Activated CD4-positive, alpha-beta T cell treated with anti-CD3 and anti-CD28 coated beads for 36 hours (primary cell): ENCODE measurements at places on chromosomes 6 and 20.
A peak's percentile ranks its signal among the peaks of the same experiment; 100 is the strongest.

- no peak overlapping the region for H3K4me3 ChIP-seq
- no peak overlapping the region for H3K27ac ChIP-seq
- no peaks in the 10 kb centered on the region for H3K4me1 ChIP-seq
- no peaks in the 10 kb centered on the region for H3K36me3 ChIP-seq
- no peaks in the 10 kb centered on the region for H3K27me3 ChIP-seq
These were observed 167.4 kb downstream of the COL21A1 start for GRCh38 chr6:56079751-56080540.

- H3K36me3 ChIP-seq, result peaks cover 26% of the 10 kb centered on the region
- H3K4me3 ChIP-seq, result no peak overlapping the region
- H3K27me3 ChIP-seq, result no peaks in the 10 kb centered on the region
These were observed 33.0 kb downstream of the SAMD3 start for GRCh38 chr6:130189531-130190397.

DNA sequence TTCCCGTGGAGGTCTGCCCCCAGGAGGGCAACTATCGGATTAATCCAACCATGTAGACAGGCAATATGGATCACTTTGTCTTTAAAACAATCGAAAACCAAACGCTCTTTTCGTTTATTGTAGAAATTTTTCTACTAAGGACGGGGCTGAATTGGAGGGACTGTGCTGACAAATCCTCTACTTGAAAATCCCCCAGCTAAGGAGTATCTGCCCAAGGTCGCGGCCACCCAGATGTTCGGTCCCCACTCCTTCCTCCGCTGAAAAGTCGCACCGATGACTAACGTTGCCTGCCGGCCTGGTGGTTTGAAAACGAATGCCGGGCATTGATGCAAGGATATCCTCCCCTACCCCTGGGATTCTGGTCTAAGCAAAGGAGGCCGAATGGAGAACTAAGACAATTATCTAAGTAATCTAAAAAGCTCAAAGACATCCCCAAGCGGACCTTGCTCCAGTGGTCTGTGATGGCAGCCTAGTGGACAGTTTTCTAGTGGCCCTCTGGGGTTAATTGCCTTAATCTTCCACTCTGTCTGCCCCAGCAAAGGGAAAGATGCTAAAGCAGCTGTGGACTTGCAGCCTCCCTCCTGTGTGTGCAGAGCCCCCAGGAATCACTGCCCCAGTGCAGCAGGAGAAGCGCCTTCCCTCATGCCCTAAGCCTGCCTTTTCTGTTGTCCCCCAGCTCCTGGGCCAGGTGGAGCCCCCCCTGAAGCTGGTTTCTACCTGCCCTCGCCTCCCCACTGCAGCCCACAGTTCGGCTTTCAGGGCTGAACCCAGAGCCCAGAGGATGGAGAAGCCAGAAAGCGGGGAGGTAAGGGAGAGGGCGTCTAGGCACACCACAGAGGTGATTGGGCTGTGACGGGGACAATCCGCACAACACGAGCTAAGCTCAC lies 3.6 kb upstream of the FOXC1 start:
- H3K27ac ChIP-seq, result no peak overlapping the region
- peak; percentile 34 for DNase-seq
- H3K4me3 ChIP-seq, result no peak overlapping the region
- peaks cover 64% of the 10 kb centered on the region for H3K27me3 ChIP-seq
- peaks cover 34% of the 10 kb centered on the region for H3K4me1 ChIP-seq
- H3K36me3 ChIP-seq, result no peaks in the 10 kb centered on the region

DNA sequence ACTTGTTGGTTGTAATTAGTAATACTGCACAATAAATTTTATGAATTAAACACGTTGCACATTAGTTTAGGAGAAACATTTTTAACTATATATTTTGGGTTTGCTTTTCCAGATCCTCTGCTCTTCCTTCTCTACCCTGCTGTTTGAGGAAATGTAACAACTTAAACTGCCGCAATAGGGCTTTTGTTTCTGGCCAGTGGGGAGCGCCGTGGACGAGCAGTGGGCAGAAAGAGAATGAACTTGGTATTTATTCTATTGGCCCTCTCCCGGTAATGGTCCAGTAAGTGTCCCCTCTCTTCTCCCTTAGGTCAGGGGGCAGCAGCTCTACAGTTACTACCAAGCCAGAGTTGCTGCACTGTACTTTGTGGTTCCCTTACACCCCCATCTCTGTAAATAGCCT lies 35.2 kb upstream of the EPHA7 start:
- no peaks in the 10 kb centered on the region for H3K36me3 ChIP-seq
- no peak overlapping the region for H3K27ac ChIP-seq

GRCh38 chr6:159916752-159917151 lies 26.0 kb downstream of the MAS1 start:
- DNase-seq, result no peak
- peaks cover 12% of the 10 kb centered on the region for H3K27me3 ChIP-seq
- H3K36me3 ChIP-seq, result no peaks in the 10 kb centered on the region
- H3K4me3 ChIP-seq, result no peak overlapping the region
- peaks cover 7% of the 10 kb centered on the region for H3K4me1 ChIP-seq

- no peaks in the 10 kb centered on the region for H3K27me3 ChIP-seq
- no peak for DNase-seq
- H3K4me3 ChIP-seq, result no peak overlapping the region
- no peak overlapping the region for H3K27ac ChIP-seq
- H3K4me1 ChIP-seq, result peaks cover 2% of the 10 kb centered on the region
These were observed 362.1 kb upstream of the AGPAT4 start for GRCh38 chr6:161635975-161636374.

DNA sequence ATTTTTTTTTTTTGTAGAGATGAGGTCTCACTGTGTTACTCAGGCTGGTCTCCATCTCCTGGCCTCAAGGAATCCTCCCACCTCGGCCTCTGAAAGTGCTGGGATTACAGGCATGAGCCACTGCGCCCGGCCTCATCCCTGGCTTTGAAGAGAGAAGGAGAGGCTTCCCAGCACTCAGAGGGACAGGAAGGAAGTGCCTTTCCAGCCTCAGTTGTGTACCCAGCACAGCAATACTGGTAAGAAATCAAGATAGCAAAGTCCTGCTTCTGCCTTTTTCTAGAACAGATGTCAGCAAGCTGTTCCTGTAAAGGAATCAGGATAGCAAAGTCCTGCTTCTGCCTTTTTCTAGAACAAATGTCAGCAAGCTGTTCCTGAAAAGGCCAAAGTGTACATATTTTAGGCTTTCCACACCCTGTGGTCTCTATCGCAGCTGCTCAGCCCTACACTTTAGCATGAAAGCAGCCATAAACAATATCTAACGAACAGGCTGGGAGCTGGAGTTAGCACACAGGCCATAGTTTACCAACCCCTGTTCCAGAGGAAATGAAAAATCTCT lies 6.3 kb upstream of the PLTP start:
- no peak overlapping the region for H3K27ac ChIP-seq
- no peaks in the 10 kb centered on the region for H3K36me3 ChIP-seq
- no peak overlapping the region for H3K4me3 ChIP-seq
- DNase-seq, result no peak
- H3K4me1 ChIP-seq, result peaks cover 4% of the 10 kb centered on the region

GRCh38 chr20:56928007-56928406 lies 298.9 kb downstream of the TFAP2C start:
- H3K4me1 ChIP-seq, result peaks cover 7% of the 10 kb centered on the region
- DNase-seq, result no peak
- H3K4me3 ChIP-seq, result no peak overlapping the region
- H3K27me3 ChIP-seq, result peaks cover 60% of the 10 kb centered on the region
- H3K36me3 ChIP-seq, result no peaks in the 10 kb centered on the region
- no peak overlapping the region for H3K27ac ChIP-seq

DNA sequence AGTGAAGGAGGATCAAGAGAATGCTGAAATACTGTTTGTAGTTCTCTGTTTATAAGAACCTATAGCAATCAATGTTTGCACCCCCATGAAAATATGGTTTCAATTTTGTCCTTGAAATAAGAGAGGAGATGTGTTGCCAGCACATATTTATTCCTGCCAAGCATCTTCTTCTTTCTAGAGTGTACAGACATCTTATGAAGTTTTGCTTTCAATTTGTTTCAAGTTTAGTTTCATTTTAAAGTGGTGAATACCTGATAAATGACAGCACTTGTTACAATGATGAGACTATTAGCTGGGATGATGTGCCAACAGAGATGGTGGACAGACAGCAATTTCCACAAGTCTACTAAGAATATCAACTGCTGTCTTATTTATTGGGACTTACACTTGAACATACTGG lies 39.2 kb upstream of the CENPW start:
- peaks cover 2% of the 10 kb centered on the region for H3K27me3 ChIP-seq
- H3K4me1 ChIP-seq, result peaks cover 7% of the 10 kb centered on the region
- no peaks in the 10 kb centered on the region for H3K36me3 ChIP-seq
- no peak for DNase-seq

DNA sequence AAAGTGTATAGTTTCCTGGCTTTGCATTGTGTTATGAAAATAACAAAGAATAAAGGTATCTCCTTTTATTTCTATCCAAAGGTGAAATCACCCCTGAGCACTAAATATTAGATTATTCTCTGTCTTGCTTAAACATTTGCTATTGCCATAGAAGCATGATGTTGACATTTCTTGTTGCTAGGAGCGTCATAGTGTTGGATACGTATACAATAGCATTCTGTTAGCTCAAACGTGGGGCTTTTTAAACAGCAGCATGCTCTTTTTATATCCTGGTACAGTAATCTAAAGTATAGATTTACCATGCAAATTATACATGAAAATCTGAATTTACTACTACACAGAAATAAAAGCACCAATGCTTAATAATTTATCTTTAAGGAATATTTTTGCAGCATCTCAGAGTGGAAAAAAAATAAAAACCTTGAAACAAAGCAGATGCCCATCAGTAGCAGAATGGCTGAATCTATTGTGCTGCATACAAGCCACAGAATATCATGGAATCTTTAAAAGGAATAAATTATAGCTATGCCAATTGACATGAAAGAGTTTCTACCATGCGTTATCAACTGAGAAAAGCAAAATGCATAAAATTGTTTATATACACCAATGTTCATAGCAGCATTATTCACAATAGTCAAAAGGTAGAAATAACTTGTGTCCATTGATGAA lies 9.6 kb upstream of the HSF2 start:
- DNase-seq, result no peak
- H3K4me3 ChIP-seq, result no peak overlapping the region
- H3K27me3 ChIP-seq, result peaks cover 10% of the 10 kb centered on the region

- H3K36me3 ChIP-seq, result peaks cover 58% of the 10 kb centered on the region
- peak; percentile 71 for DNase-seq
- peaks cover 87% of the 10 kb centered on the region for H3K4me1 ChIP-seq
- peak overlapping the region; percentile 83 for H3K27ac ChIP-seq
These were observed 10.9 kb downstream of the ZNF217 start for GRCh38 chr20:53582574-53583351.

DNA sequence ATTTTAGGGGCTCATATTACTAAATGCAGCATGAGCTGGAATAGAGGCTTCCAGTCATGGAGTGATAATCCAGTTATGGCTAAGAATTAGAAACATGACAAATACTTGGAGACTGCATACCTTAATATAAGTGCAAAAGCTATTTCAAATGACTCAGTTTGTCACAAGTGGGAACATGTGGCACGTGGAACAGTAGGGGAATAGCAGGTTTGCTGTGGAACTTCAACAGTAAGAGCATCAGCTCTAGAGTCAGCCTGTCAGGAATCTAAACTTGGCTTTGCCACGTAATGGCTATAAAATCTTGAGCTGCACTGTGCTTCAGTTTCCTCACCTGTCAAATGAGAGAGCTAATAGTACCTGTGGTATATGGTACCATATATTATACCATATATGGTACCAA lies 62.1 kb downstream of the HTR1B start:
- no peak overlapping the region for H3K4me3 ChIP-seq
- no peak overlapping the region for H3K27ac ChIP-seq
- H3K36me3 ChIP-seq, result no peaks in the 10 kb centered on the region

GRCh38 chr6:75852721-75853120 lies 103.7 kb downstream of the MYO6 start:
- peaks cover 15% of the 10 kb centered on the region for H3K27me3 ChIP-seq
- H3K27ac ChIP-seq, result no peak overlapping the region
- no peaks in the 10 kb centered on the region for H3K36me3 ChIP-seq
- H3K4me1 ChIP-seq, result no peaks in the 10 kb centered on the region

DNA sequence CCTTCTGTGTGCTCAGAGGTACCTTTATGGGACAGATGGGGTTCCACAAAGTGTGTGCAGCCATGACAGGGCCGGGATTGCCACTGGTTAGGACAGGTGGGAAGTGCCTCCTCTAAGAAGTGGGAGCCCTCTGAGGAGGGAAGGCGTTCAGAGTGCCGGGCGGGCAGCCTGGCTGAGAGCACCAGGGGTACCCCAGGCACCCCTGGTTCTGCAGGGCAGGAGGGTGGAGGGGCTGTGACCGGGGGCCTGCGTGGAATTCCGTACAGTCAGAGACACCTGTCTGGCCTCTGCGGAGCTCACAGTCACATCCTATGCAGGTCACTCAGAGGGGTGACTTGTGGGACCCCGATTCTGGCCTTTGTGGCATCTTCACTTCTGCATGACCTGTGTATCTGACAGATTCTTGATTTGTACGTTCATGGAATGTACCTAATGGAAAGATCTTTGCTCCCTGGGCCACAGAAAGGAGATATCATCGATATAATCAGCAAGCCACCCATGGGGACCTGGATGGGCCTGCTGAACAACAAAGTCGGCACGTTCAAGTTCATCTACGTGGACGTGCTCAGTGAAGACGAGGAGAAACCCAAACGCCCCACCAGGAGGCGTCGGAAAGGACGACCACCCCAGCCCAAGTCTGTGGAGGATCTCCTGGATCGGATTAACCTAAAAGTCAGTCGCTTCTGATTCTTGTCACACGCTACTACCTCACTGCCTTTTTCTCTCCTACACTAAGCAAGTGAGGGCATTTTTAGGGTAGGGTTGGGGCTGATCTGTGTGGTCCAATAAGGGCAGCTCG lies 190.9 kb downstream of the SASH1 start:
- peaks cover 3% of the 10 kb centered on the region for H3K4me1 ChIP-seq
- H3K4me3 ChIP-seq, result no peak overlapping the region
- H3K27ac ChIP-seq, result no peak overlapping the region
- no peaks in the 10 kb centered on the region for H3K36me3 ChIP-seq
- no peak for DNase-seq

- peaks cover 33% of the 10 kb centered on the region for H3K4me1 ChIP-seq
- H3K36me3 ChIP-seq, result no peaks in the 10 kb centered on the region
- H3K27me3 ChIP-seq, result no peaks in the 10 kb centered on the region
- no peak overlapping the region for H3K4me3 ChIP-seq
These were observed 53.6 kb upstream of the TRERF1 start for GRCh38 chr6:42505385-42505718.

- peaks cover 17% of the 10 kb centered on the region for H3K36me3 ChIP-seq
- H3K4me3 ChIP-seq, result no peak overlapping the region
- no peak for DNase-seq
- H3K4me1 ChIP-seq, result peaks cover 7% of the 10 kb centered on the region
- no peaks in the 10 kb centered on the region for H3K27me3 ChIP-seq
- no peak overlapping the region for H3K27ac ChIP-seq
These were observed 119.5 kb downstream of the SCAF8 start for GRCh38 chr6:154852687-154853086.

GRCh38 chr20:38136421-38137245 lies 28.4 kb downstream of the TGM2 start:
- no peak overlapping the region for H3K4me3 ChIP-seq
- H3K4me1 ChIP-seq, result peaks cover 5% of the 10 kb centered on the region
- no peaks in the 10 kb centered on the region for H3K36me3 ChIP-seq

- H3K27me3 ChIP-seq, result no peaks in the 10 kb centered on the region
- no peak overlapping the region for H3K27ac ChIP-seq
- no peak overlapping the region for H3K4me3 ChIP-seq
- peaks cover 16% of the 10 kb centered on the region for H3K4me1 ChIP-seq
These were observed 355.9 kb downstream of the BTBD9 start for GRCh38 chr6:38283734-38284362.
